ENCODE measurements at places on chromosomes 2 and 18.

DNA sequence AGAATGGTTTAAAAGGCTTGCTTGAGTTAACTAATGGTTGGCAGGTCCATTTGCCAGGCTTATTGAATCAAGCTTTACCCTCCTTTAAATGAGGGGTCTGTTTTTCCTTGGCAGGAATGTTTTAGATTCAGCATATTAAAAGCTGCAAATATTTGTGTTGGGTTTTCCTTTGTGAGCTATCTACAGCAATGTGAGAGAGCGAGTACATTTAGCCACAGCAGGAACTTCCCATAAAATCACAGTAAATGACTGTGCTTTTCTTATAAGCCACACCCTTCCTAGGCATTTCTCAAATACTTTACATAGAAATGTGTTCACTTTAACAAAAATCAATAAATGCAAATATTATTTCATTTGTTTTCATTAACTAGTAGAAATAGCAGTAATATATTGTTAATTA lies 23.9 kb downstream of the CALCRL start:
- no peak for DNase-seq

DNA sequence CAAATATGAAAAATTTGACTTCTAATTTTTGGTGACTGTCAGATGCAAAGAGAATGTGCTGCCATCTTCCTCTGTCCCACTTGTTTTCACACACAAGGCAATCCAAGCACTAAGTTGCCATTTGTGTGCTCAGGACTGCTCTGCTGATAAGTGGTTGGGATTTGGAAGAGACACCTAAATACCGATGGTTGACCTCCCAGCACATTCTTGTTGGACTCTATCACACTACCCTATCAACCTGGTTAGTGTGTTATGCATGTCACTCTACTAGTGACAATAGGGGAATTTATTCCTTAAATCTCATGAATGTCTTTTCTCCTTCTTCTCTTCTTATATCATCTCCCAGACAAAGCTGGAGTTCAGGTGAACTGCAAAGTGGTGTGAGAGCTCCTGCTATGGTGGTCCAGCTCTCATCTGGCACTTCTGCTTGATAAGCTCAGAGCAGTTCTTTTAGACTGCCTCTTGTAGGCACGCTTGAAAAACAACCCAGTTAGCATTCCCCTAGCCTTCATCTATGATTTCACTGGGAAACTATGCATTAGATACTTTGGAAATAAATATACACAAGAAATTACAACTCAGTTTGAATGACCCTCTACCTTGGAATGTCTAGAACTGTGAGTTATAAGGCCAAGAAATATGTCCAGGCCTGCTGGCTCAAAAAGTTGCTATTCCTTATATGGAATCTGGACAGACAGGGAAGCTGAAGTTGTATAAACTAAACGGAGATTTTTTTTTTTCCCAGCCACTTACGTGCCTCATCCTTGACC lies 404.8 kb downstream of the MEIS1 start:
- DNase-seq = no peak

- no peak for DNase-seq
These were observed 237.6 kb downstream of the CDH7 start for GRCh38 chr18:65988386-65988785.

DNA sequence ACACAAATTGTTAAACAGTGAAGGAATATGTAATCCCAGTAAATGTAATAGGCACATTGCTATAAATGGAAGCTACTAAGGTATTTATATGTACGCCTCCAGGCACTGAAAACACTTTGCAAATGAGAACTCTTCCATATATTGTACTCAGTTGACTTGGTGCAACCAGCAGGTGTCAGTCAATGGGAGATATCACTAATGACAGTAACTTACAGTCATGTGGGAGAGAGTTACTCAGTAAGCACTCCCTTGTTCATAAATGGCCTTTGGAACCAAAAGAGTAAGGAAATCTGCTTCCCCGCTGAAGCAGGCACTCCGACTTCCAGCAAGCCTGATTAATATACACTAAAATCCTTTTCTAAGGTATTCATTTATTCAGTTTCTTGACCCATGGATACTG lies 5.9 kb downstream of the MDH1 start:
- no peak for DNase-seq

- DNase-seq = no peak
These were observed 239.9 kb downstream of the MTX2 start for GRCh38 chr2:176508984-176509740.

DNA sequence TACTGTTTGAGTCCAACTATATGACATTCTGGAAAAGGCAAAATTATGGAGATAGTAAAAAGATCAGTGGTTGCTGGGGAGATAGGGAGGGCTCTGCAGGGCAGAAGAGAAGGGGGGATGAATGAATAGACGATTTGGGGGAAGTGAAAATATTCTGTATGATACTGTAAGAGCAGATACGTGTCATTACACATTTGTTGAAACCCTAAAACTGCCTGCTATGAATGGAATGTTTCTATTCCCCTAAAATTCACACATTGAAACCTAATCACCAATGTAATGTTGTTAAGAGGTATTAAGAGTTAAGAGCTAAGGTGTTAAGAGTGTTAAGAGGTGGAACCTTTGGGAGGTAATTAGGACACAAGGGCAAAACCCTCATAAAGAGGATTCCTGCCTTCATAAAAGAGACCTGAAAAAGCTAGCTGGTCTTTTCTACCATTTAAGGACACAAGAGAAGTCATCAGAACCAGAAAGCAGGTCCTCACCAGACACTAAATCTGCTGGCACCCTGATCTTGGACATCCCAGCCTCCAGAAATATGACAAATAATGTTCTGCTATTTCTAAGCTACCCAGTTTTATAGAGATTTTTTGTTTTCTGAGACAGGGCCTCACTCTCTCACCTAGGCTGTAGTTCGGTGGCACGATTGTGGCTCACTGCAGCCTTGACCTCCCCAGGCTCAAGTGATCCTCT lies 76.2 kb downstream of the ATAD2B start:
- no peak for DNase-seq

DNA sequence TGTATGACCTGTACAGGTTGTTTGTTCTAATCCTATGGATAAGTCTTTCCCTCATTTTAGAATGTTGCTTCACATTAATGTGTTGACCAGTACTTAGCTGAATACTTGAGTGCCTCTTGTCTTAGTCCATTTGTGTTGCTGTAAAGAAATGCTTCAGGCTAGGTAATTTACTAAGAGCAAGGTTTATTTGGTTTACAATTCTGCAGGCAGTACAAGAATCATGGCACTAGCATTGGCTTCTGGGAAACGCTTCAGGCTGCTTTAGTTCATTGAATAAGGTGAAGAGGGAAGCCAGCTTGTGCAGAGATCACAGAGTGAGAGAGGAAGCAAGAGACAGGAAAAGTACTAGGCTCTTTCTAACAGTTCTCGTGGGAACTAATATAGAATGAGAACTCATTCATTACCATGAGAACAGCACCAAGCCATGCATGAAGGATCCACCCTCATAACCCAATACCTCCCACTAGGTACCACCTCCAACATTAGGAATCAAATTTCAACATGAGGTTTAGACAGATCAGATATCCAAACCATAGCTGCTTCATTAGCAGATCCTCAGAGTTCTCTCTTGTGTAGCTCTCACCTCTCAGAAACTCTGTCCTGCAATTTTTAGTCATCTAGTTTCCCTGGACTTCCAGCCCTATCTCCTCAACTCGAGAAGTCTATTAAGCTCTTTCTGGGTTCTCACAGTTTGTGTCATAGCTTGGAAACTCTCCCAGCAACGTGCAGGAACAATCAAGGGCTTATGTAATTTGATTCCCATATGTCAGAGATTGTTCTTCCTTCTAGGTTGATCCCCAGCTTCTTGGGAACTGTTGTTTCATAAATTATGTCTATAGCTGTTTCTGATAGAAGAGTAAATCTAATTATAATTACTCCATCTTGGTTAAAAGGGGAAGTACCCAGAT lies 2082.3 kb upstream of the CELF4 start:
- no peak for DNase-seq

DNA sequence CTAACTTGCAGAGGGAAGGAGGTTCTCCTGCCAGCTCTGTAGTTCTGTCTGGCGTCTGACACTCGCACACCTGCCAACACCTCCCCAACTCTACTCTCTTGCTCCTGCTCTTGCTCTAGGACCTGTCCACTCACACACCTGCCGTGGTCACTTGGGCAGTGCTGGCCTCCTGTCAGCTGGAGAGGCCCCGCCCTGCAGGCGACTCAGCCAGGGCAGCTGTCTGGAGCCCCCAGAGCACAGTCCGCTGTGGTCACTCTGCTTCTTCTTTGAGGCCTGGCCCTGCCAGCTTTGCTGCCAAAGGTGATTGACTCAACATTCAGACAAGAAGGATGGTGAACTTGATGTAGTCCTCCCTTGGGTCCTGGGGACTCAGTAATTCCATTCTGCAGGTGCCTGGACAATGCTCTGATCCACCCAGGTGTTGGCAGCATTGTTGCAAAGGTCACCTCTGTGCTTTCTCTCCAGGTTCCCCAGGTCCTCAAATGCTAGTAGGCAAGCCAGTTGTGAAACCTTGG lies 18.7 kb downstream of the TPO start:
- no peak for DNase-seq

GRCh38 chr18:31506024-31506742 lies 8.2 kb downstream of the DSG2 start:
- no peak for DNase-seq

GRCh38 chr2:102809291-102810189 lies 47.7 kb downstream of the TMEM182 start:
- no peak for DNase-seq

DNA sequence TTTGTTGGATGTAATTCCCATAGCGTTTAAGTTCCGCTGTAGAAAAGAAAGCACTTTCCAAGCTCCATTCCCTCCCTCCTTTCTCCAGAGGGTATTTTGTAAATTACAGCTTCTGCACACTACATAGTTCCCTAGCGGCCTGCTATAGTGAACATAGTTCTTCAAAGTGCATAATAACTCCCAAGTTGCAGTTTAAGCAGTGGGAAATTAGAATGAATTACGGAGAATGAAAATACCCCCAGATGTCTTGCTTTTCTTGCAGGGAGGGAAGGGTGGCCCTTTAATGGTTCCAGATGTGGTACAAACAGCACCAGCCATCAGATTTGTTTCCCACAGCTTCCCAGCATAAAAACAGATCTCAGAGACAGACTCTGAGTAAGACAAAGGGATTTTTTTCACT lies 893.9 kb downstream of the SUCLG1 start:
- DNase-seq = no peak

DNA sequence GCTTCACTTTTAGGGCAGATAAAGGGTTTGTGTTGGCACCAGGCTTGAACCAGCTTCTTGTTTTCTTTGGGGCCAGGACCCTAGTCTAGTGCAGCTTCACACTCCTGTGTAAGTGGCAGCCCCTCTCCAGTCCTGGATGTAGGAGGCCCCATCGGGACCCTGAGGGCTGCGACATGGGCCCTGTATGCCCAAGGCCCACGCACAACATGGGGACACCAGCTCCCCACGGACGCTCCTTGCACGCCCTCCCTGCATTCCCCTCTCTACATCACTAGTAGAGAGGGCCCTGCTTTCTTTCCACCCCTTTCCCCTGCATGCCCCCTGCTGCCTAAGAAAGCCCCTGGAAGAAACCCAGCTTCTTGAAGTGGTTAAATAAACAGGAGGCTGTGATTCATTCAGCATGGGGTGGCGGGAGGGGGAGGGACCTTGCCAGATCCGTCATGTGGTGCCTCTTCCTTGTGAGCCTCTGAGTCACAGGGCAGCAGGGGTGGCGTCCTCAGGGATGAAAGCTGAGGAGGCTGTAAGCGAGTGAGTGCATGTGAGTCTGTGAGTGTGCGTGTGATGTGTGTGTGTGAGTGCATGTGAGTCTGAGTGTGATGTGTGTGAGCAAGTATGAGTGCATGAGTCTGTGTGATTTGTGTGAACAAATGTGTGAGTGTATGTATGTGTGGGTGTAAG lies 42.5 kb downstream of the COPS8 start:
- no peak for DNase-seq

DNA sequence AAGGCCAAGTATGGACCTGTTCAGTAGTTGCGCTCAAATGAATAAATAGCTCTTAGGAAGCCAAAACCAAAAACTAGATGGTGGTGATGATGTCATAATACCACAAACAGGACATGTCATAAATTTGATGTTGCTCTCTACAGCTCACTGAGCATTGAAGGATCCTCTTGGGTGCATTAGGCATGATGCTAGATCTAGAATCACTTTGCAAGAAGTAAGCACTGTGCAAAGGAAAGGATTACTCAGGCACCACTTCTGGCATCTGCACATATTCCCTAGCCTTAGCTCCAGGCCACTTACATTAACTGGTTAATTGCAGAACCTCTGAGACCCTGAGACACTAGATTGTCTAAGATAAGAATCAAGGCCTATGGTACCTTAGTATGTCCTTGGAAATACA lies 58.0 kb downstream of the LRRTM1 start:
- DNase-seq = no peak

DNA sequence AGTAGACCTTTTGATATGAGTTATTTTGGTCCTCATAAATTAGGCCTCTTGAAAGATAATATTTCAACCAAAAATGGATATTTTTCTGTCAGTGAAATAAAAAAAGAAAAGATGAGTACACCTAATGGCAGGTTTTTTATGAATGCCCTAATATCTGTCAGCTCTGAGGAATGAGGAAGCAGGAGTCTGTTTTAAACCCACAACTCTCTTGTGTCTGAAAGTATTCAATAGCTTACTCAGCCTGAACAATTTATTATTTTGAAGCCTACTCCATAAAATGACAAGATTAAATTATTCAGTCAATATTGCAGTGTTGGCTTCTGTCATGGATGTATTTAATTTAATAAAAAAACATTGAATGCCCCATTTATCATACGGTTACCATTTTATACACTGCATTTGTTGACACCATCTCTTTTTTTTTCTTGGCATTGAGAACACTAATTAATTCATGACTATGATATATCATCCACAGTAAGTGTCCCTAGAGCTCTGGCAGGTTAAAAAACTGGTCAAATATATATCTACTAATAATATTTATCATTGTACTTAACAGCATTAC lies 548.2 kb downstream of the CBLN2 start:
- DNase-seq = no peak

DNA sequence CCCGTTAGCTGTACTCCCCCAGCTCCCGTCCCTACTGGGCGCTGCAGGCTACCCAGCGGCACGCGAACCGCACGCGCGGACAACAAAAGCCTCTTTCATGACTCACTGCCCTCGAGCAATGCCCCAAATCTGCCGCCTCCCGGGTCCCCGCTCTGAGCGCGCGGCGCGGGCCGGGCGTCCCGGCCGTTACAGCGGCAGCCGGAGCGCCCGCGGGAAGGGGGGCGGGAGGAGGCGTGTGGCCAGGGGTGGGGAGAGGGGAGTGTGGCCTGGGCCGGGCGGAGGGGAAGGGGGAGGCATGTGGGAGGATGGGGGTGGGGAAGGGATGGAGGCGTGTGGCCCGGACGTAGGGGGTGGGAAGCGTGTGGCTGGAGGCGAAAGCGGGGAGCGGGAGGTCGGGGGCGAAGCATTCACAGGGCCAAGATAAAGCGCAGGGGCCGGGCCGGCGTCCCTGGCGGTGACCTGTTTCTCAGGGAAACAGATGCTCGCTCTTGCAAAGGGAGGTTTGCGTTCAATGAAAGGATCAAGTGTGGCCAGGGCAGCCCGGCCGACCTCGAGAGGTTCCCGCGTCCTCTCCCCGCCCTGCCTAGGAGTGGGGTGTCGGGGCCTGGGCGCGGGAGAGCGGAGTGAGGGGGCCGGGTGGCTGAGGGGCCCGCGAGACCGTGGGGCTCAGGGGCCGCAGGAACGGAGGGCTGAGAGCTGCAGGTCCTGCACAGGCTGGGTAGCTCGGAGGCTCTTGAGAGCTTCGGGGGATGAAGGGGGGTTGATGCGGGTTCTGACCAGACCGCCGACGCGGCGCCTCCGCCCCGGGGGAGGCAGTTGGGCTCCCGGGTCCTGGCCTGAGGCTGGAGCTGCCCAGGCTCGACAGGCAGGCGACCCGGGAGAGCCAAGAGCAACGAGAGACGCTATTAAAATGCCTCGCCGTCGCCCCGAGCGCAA lies 3.5 kb upstream of the NEUROD1 start:
- DNase-seq = no peak

- DNase-seq = no peak
These were observed 3.7 kb downstream of the IER3IP1 start for GRCh38 chr18:47172476-47172875.
